NCI-H2081 treated with DMSO at 0.1 percent for 48 hours (cell line): ENCODE measurements at places on chromosomes 12 and 14.

DNA sequence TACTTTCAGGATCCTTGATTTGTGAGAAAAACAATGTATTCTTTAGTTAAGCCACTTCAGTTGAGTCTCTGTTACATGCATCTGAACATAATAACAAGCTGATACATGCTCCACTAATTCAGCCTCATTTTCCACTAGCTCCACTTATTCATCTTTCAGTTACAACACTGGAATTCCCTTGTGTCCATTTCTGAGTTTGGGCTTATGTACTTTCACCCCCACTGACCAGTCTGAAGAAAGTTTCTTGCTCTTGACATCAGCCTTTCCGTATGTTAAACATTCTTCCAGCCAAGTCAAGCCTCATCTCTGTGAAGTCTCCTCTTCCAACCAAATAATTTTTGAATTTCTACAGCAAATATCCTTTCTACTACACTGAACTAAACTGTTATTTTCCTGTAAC lies 592.5 kb upstream of the NOVA1 start:
- DNase-seq = no peak

DNA sequence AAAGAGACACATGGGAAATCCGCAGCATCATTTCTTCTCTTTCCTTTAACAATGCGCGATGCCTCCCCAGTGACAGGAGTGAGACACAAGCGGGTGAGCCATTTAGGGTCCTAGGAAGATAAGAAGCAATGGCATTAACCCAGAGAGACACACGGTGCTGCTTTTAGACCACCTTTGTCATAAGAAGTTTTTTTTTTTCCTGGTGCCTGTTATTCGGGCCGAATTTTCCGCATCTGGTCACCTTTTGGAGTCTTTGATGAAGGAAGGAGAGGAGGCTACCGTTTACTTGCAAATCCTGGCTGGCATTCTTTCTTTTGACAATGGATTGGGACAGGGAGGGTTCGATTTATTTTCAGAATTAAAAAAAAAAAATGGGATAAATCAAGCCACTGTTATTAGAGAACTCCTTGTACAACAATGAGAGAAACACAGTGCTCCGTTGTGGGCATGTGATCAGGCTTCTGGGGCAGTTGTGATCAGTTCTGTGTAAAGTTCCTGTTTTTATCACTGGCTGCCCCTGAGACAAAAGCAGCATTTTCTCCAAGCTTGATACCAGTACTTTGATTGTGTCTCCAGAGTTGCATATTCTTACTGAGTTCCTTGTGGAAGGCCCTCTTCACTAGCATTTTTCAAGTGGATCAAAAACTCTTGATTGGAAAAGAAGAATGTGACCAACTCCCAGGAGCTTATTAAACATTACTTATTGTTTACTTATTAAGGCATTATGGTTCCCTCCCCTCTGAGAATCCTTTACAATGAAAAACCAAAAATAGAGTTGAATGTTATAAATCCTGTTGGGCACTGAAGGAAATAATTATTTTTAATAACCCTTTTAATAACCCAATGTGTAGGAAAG lies 1.1 kb downstream of the DIP2B start:
- no peak for DNase-seq

- DNase-seq = no peak
Observed at GRCh38 chr14:89842837-89843236, 111.7 kb downstream of the EFCAB11 start.

GRCh38 chr12:109553483-109553882 lies 19.8 kb downstream of the MMAB start:
- DNase-seq = no peak

DNA sequence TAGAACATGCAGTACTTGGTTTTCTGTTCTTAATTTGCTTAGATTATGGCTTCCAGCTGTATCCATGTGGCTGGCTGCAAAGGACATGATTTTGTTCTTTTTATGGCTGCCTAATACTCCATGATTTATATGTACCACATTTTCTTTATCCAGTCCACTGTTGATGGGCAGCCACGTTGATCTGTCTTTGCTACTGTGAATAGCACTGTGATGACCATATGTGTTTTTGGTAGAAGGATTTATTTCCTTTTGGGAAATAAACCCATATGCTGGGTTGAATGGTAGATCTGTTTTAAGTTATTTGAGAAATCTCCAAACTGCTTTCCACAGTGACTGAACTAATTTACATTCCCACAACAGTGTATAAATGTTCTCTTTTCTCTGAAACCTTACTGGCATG lies 86.2 kb upstream of the FERMT2 start:
- no peak for DNase-seq

DNA sequence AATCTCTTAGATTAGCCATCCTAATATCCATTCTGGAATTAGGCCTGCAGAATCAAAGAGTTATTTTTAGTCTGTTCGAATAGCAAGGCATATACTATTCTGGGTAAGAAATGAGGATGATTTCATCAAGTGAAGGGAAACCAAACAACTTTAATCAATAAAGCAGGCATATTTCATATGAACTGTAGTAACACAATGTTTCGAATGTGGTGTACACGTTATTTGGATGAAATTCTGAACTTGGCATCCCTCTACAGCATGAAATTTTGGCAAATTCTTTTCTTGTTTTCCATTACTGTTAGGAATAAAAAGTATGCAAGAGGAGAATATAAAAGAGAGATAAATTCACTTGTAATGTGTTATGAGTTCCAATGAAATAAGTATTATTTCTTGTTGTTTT lies 1233.3 kb upstream of the SEL1L start:
- no peak for DNase-seq

GRCh38 chr14:23631702-23632460 lies 4.3 kb upstream of the DHRS2 start:
- no peak for DNase-seq

- no peak for DNase-seq
Observed at GRCh38 chr14:80356413-80356812, 145.1 kb upstream of the DIO2 start.

DNA sequence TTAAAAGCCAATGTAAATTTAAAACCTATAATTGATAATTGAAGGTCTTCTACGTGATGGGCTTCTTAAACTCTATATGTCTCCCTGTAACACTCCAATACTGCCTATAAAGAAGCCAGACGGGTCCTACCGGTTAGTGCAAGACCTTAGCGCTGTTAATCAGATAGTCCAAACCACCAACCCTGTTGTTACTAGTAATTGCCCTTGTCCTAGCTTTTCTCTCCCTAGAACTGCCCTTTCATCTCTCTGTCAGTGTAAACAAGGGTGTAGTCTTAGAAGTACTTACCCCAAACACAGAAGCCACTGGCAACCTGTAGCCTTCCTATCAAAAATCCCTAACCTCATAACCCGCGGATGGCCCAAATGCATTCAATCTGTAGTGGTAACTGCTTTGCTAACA lies 243.0 kb upstream of the DIO3 start:
- no peak for DNase-seq

DNA sequence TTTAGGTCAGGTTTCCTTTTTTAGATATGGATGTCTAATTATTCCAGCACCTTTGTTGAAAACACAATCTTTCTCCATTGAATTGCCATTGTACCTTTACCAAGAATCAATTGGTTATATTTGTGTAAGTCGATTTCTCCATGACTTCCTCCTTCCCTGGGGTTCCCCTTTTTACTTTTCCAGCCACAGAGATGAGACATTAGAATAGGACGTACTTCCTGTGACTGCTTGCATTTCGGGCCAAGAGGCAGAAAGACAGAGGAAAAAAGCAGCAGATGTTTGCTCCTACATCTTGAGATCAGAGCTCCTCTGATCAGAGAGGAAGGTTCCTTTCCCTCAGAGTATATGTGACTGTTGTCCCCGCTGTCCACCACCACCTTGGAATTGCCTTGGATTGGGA lies 453.7 kb upstream of the RGS6 start:
- DNase-seq = no peak

GRCh38 chr14:50082784-50083466 lies 33.4 kb downstream of the VCPKMT start:
- DNase-seq = no peak

GRCh38 chr12:6493497-6494257 lies at the start of gene NCAPD2:
TSS of gene NCAPD2 (plus strand) at chr12:6494102. CDS start at chr12:6495099, 997 bp downstream.
- DNase-seq = peak; percentile 90

GRCh38 chr12:84874125-84874824 lies 38.3 kb downstream of the SLC6A15 start:
- DNase-seq = no peak

- DNase-seq = no peak
Observed at GRCh38 chr14:87205811-87206210, 787.2 kb downstream of the GALC start.

DNA sequence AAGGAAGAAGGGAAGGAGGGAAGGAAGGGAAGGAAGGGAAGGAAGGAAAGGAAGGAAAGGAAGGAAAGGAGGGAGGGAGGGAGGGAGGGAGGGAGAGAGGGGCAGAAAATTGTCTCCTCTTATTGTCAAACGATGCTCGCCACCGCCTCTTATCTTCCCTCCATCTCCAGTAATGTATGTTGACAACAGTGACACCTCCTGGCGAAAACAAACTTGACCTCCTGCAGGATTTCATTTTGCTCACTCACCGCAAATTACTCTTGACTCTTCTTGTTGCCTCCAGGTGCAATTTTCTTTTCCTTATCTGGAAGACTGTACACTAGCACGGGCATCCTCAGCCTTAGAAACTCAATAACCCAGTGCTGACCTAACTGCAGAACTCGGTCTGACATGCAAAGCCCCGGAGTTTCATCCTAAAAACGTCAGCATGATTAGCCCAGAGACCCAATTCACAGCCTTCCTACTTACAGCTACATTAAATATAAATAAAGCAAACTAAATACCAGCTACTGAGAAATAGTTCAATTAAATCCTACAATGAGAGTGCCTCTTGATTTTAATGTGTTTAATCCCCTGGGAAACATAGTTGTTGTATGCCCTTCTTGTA lies 512.4 kb upstream of the TMPO start:
- peak; percentile 53 for DNase-seq

DNA sequence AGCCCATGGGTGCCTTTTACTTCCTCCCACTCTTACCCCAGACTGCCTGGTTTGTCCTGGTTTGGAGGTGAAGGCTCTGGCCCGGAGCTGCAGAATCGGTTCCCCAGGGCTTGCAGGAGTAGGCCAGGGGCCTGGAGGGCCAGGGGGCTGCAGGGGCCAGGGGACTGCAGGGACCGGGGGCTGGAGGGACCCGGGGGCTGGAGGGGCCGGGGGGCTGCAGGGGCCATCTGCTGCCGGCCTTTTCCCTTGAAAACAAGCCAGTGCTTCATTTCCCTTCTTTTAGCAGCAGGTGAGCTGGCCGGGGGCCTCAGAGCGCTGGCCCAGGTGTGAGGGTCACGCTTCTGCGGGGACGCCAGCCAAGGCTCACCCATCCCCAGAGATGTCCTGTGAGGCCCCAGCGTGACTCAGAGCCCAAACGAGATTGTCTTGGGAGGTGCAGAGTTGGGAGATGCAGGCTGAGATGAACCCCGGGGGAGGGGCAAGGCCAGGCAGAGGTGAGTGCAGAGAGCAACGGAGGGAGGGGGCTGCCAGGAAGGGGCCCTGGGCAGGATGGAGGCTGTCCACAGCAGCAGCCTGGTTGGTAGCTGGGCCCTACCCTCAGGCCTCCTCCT lies 154.9 kb downstream of the KIF26A start:
- no peak for DNase-seq

DNA sequence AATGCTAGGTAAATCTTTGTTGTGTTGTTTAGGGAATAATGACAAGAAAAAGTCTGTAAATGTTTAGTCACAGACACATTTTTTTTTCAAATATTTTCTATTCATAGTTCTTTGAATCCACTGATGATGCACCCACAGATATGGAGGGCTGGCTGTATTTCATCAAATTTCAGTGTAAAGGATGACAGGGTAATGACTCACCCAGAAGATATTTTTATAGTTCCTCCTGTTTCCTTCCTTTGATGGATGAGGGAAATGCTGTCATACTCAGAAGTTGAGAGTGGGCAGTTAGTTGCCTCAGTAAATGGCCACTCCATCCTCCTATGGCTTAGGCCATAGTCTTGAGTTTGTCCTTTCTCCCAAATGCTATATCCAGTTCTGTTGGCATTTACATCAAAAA lies 76.9 kb upstream of the REP15 start:
- DNase-seq = no peak

DNA sequence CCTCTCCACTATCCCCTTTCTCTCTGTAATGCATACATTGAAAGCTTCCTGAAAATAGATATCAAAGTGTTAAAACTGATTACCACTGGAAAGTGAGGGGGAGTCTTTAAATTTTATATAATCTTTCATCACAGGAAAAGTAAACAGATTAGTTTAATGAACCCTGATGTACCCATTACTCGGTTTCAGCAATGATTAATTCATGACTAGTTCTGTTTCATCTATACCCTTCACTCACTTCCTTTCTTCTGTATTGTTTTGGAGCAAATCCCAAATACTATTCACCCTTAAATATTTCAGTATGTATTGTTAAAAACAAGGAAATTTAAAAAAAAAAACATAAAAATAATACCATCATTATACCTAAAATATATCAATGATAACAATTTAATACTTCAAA lies 67.3 kb upstream of the TMCC3 start:
- DNase-seq = no peak

- DNase-seq = no peak
Observed at GRCh38 chr12:123057513-123058265, 77.2 kb downstream of the ARL6IP4 start.

DNA sequence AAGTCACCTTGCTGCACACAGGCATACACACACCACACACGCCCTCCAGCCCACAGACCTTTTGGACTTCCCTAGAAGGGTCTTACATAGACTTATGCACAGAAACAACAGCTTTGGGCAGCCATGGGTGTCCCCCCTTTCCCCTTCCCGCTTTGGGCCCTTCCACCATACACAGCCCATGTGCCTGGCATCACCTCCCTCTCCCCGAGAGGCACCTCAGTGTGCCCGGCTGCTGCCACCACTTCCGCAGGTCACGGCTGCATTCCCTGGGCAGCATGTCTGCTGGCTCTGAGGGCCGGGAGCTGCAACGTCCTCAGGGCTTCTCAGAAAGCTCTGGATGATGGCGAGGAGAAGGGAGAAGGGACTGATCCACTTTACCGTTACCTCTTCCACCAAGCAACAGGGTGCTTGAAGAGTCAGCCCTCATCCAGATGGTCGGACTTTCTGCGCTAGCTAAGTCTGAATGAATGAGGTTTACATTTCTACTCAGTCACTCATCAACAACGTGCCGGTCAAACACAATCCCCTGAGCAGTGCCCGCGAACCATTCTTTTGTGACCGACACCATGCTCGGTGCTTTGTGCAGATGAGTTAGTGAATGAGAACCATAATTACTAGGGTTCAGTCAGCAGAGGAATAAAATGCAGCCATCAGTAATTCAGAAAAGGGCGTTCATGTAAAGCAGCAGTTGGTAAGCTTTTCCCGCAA lies 72.2 kb upstream of the BCL11B start:
- DNase-seq = no peak
